Mesenchymal stem cell (in vitro differentiated cells and primary cell): ENCODE measurements at places on chromosomes 5 and 9.

DNA sequence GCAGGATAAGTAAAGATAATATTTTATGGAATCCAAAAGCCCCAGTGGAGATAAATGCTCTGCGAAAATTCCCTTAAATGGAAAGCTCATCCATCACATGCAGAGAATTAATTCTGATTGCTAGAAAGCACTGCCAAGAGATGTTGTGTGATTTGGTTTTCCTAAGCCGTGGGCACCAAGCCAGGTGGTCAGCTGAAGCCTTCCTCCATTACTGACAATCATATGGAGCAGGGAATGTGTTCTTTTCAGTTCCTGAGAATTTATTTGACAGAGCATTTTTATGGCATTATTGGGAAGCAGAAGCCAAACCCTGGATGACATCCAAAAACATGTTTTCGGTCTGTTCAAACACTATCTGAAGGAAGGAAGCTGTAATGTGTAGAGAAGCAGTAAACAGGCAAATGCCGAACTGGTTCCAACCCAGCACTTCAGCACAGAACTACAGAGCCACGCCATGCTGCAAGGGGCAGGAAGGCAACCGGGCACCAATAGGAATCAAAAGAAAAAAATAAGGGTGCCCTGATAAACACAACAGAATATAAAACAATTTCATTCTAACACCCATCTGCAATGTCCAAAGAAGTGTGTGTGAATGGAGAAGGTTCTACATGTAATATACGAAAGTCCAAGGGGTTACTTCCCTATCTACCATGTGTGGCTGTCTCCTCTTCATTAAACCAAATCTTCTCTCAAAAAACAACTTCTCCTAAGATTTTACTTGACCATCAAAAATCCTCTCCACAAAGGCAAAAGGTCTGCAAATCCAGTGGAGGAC lies 12.3 kb downstream of the ARSB start:
- peak; percentile 42 for DNase-seq

- peak; percentile 67 for DNase-seq
Measured at GRCh38 chr5:145825751-145826180, 9.4 kb downstream of the PRELID2 start.

DNA sequence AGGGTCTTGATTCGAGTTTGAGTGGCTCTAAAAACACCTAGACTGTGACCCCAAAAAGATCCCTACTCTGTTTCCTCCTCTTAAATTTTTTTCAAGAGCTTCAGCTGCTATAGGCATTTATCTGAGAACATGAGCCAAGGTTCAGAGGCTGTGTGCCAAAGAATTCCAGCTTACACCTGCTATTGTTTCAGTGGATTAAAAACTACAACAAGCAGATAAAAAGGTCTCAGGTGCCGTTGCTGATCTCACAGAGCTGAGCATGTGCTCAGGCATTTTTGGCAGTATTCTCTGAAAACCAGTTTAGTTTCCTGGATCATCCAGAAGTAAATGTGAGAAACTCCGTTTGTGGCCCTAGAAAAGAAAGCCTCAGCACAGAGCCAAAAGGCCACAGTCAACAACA lies 349.2 kb downstream of the DEPDC1B start:
- DNase-seq, result no peak

DNA sequence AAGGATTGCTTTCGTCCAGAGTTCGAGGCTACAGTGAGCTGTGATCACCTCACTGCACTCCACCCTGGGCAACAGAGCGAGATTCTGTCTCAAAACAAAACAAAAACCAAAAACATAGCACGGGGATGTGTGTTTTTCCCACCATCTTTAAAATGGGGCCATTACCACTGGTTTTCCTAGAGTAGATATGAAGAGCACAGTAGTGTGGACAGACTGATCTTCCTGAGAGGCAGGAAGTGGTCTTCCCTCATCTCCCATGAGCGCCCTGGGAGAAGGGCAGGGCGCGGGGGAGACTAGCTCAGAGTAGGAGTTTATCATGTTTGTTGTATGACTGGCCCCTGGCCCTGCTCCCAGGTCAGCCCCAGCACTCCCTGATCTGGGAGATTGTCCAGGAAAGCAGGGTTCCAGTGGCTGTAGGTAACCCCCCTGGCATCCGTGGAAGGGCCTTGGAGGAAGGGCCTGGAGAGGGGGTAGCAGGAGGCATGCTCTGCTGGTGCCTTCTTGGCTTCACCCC lies 2.3 kb downstream of the SUSD3 start:
- no peak for DNase-seq

DNA sequence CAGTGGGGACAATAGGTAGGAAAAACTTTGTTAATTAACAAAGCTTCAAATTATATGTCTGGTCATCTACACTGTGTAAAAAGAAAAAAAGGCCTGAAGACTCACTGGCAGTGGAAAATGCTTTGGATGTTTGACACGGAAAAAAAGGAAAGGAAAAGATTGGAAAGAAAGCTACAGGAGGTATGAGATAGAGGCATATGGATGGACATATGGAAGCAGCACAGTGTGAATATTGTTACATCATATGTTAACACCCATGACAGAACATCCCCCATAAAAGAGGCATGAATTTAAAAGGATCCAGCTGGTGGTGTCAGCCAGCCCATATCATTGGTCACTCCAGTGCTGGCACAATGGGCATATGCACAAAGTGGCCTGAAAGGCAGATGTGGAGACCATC lies 19.0 kb upstream of the ADAMTS19 start:
- DNase-seq, result no peak

DNA sequence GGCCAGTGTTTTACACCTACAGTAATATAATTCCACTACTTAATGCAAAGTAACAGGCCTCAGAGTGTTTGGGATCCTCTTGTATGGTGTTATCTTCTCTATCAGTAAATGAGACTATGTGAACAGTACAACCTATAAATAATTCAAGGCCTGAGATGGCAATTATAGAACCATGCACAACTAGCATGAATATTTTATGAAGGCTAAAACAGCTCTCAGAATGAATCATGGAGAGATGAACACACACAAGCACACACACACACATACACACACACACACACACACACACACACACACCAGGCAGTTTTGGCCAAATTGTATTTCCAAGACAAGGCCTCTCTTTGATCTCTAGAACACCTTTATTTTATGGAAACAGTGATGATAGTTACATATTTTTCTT lies 224.9 kb downstream of the EBF1 start:
- peak; percentile 1 for DNase-seq

DNA sequence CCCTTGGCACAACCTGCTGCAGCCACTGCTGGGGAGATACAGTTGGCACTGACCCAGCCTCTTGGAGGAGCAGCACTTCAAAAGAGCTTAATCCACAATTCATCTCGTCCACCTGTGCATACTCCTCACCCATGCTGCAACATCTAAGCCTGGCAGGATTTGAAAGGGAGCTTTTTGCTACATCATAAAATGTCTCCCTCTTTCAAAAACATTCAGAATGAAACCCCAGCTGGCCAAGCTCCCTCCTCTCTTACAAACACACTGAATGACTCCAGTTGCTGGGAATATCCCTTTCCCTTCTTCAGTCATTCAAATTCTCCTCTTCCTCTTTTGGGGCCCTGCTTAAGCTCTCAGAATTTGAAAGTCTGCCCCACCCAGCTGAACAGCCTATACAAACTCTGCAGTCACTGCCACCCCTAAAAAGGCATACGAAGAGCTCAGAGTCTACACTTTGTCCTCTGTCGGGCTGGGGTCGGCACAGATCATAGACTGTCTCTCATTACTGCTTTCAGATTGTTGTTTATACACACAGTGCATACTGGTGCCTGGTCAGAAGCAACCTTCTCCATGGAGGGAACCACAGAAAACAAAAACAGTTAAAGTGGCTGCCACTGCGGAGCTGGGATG lies 8.8 kb upstream of the C5orf15 start:
- peak; percentile 46 for DNase-seq

DNA sequence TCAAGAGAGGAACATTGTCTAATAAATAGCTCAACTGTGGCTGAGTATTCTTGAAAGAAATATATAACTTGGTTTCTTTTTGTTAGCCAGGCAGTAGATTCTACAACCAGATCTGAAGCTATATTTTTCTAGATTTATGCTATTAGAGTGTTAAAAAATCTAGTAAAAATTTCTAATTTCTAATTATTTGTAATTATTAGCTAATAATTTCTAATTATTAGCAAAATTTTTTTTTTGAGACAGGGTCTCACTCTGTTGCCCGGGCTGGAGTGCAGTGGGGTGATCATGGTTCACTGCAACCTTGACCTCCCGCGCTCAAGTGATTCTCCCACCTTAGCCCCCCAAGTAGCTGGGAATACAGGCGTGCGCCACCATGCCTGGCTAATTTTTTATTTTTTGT lies 2.8 kb downstream of the RAD17 start:
- DNase-seq, result no peak

DNA sequence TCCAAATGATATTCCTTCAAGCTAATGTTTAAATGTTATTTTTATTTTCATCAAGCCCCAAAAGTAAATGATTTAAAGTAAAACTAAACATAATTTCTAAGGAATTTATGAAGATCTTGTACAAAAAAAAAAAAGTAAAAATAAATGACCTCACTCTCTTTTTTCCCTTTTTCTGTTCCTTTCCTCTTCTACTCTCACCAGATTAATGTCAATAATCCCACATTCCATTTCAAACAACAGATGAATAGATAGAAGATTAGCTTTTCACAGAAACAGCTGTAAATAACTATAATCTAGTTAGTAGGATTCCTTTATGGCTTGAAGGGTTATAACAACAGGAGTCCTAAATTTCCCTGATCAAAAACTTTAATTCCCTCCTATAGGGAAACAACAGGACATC lies 88.1 kb downstream of the EFNA5 start:
- no peak for DNase-seq

- DNase-seq, result no peak
Measured at GRCh38 chr9:7104625-7105024, 346.9 kb downstream of the KDM4C start.

DNA sequence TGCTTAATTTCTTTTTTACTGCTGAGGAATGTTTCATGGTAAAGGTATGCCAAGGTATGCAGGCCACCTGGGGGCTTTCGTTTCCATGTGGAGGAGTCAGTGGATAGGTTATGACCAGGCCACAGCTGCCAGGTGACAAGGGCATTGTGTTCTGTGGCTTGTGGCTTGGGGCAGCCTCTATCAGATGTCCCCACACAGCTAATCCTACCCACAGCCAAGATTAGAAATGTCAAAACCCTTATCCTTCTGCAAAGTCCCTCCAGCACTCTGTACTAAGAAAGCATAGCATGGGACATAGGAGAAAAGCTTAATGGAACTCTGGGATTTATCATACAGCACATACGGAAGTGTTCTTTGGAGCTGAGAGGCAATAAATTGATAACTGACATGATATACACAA lies 171.2 kb upstream of the S1PR3 start:
- DNase-seq, result peak; percentile 32

- no peak for DNase-seq
Measured at GRCh38 chr9:85278769-85279168, 463.0 kb downstream of the AGTPBP1 start.

GRCh38 chr5:130541617-130542221 lies 623.3 kb downstream of the HINT1 start:
- peak; percentile 49 for DNase-seq

- DNase-seq, result peak; percentile 21
Measured at GRCh38 chr5:61919920-61920319, 386.1 kb upstream of the KIF2A start.

- no peak for DNase-seq
Measured at GRCh38 chr9:108963459-108964143, 29.4 kb downstream of the ABITRAM start.

GRCh38 chr5:138955671-138956295 lies 80.6 kb upstream of the LRRTM2 start:
- no peak for DNase-seq

DNA sequence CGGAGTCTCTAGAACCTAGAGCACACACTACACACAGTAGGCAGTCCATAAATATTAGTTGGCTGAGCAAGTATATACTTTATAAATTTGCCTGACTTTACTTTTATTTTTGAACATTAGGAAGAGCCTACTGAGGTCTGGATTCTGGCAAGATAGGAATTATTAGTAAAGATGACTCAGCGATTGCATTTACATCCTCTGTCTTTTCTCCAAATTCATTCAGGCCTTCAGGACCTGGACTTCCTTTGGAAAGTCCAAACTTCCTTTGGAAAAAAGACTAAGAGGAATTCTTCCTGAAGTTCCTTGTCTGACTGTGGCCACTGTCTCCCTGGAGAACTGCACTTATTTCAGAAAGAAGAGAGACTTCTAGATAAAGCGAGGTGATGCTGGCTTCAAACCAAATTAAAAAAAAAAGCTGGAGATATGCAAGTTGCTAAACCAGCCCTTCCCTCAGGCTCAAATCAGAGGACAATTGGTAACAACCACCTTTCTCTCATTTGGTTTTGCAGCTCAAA lies 251.3 kb downstream of the GAS1 start:
- DNase-seq, result no peak

DNA sequence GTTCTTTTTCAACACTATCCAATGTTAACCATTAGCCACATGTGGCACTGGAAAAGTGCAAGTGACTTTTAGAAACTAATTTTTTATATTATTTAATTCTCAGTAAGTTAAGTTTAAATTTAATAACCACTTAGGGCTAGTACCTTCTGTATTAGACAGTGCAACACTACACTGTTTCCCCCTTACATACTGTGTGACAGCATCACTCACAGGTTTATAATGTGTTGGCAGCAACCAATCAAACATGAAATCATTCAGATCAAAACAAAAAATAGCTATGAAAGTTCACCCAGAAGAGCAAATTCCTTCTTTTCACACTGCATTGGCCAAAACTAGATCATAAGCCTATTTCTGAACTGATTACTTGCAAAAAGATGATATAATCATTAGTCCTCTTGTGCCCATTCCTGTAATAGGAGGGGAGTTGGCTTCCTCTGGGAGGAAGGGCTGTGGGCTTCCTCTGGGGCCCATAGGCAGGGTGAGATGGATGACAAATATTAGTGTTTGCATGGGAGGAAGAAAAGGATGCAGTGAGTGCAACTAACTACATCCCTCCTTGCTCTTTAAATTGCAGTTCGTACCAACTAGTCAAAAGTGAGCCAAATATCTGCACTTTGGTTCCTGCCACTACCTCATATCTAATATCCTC lies 708.1 kb upstream of the RGMB start:
- no peak for DNase-seq

GRCh38 chr9:6147846-6148245 lies 67.8 kb upstream of the IL33 start:
- no peak for DNase-seq

DNA sequence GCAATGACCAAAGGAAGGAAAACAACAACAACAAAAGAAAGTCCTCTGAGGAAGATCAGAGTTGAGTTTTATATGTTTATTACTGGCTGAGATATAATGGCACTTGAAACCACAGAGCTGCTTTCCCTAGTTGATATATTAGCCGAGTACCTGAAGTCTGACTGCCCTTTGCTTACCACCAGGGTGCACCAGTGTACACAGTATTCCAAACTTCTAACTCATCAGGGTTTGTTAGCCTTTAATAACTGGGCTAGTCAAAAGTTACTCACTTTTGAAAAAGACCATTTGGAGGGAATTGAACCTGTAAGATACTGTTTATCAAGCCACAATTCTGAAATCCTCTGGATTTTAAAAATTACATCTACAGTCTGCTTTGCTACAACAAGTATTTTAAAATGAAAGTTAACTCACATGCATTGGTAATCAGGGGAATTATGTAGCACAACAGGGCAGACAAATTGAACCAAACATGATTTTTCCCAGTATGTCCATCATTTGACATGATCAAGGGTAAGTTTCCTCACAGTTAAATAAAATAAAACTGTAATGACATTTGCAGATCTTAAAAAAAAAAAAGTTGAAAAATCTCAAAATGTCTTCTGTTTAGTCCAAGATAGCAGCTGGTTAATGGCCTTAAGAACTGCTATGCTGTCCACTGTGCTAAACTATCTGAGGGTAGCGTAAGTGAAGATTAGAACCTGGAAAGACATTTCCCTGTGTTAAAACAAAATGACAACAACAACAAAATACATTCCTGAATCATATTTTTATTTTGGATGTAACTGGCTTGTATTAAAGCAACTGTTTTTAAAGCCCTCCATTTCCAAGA lies 57.3 kb upstream of the C6 start:
- peak; percentile 36 for DNase-seq
